ENCODE measurements at places on chromosomes 2 and 18.

GRCh38 chr2:86037141-86037794 is 68.4 kb downstream of the POLR1A start:
- DNase-seq, result no peak

DNA sequence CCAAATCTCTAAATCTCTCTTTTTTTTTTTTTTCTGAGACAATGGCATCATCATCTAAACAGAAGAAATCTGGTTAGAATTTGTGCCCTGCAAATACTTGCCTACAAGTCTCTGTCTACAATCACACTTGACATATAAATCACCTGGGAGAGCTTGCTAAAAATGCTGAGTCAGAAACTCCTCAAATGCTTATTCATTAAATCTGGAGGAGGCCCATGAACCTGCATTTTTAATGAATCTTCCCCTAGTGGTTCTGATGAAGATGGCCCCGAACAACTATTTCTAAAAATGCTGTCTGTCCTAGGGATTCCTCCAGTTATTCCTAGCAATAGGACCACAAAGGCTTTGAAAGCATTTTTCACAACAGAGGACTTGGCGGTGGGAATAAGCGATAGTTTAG is 1.6 kb upstream of the CSRNP3 start:
- DNase-seq, result no peak

- no peak for DNase-seq
Measured at GRCh38 chr18:40055262-40055661, 1899.8 kb upstream of the PIK3C3 start.

DNA sequence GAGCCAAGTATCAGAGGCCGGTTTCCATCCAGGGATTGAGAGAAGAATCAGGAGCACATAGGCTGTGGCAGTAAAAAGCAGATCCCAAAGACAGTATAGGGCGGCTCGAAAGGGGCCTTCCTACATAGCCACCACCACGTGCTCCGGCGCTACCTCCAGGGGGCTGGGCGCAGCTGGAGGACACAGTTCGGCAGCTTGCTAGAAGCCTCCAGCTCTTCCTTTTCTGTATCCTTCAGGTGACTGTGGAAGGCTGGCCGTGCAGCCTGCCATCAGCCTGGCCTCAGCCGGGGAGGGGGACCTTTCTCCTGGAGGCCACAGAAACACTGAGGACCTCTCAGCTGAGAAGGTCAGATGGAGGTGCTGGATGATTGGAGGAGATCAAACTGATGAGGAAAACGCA is 183.6 kb upstream of the GLI2 start:
- no peak for DNase-seq

- DNase-seq, result no peak
Measured at GRCh38 chr18:58284699-58285448, 240.8 kb downstream of the NEDD4L start.

- no peak for DNase-seq
Measured at GRCh38 chr18:38301621-38302020, 736.0 kb upstream of the CELF4 start.

DNA sequence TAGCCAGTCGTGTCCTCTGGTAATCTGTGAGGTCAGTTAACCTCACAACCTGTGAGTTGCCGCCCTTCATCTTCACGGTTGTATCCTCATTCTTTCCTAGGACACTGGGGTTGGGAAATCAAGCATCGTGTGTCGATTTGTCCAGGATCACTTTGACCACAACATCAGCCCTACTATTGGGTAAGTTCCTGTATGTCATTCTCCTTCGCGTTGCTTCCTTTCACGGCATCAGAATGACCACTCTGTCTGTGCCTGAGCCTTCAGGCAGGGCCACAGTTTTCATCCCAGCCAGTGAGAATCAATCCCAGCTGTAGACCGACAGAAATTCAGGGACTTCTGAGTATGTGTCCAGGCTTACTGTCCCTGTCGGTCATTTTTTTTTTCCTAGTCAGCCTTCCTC is 67.1 kb downstream of the RAB31 start:
- no peak for DNase-seq

GRCh38 chr18:62281684-62282083 is 43.4 kb upstream of the TNFRSF11A start:
- no peak for DNase-seq

DNA sequence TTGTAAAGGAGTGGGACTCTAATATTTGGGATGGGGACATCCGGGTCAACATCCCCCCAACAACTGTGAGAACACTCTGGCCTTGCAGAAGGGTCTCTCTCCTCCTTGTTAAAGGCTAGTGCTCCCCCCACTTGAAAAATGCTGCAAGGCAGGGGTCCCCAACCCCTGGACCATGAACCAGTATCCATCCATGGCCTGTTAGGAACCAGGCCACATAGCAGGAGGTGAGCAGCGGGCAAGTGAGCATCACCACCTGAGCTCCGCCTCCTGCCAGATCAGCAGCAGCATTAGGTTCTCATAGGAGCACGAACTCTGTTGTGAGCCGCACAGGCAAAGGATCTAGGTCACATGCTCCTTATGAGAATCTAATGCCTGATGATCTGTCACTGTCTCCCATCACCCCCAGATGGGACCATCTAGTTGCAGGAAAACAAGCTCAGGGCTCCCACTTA is 243.9 kb upstream of the ID2 start:
- DNase-seq, result no peak

DNA sequence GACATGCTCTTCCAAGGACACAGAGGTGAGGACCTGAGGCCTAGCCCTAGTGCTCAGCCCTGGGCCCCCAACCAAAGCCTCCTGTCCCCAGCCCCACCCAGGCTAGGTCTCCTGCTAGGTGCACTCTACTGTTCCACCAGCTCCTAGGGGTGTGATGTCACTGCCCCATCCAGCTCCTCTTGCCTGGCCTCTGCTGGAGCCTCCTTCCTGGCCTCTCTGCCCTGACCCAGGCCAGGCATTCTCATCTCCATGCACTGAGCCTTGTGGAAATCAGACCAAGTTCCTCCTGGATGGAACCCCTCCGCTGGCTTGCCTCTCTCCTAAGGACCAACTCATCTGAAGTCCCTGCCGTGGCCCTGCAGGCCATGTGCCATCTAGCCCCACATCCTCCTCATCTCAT is 156.8 kb downstream of the INHBB start:
- no peak for DNase-seq

DNA sequence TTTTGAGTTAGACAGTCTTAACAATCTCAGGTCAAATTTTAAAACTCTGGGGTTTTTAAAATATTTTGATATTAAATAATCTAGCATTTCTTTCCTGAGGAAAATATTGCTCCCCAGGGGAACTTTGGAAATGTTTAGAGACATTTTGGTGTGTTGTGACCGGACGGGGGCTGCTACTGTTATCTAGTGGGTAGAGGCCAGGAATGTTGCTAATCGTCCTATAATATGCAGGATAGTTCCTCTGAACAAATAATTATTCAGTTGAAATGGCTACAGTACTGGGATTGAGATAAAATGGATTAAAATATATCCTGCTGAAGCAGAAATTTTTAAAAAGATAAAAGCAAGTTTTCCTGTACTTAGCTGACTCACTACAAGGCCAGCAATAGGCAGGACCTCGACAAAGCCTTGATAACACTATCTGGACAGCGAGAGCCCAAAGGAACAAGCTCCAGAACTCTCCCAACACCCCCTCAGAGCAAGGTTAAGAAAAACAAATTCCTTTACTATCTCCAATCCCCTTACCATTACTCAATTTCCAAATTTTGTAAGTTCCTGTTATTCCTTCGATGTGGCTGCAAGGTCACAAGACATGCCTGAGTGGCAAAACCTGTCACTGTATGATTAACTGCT is 1407.4 kb downstream of the SUCLG1 start:
- no peak for DNase-seq

Data from activated CD4-positive, alpha-beta T cell treated with anti-CD3 and anti-CD28 coated beads for 1 hour (primary cell).